Melanocyte of skin (primary cell): ENCODE measurements at places on chromosomes 4 and X. TPM values are rescaled to one million over a fixed set of nuclear protein-coding genes. Genes with fewer than 3 reads are reported as not detected.

Gene TMEM192
- 26.0 and 47.8 TPM in 2 replicates for total RNA-seq

Gene FGF2
- total RNA-seq, result 1.7 and 2.2 TPM in 2 replicates

Gene PCDH10
- total RNA-seq, result 0.69 and 1.1 TPM in 2 replicates

Gene PABPC5
- 4.1 and 6.9 TPM in 2 replicates for total RNA-seq

Gene SPP1
- total RNA-seq, result 3.0 and 17.0 TPM in 2 replicates

Gene PRKG2
- under 0.01 and 1.8 TPM in 2 replicates for total RNA-seq
